ENCODE measurements at places on chromosomes 11 and 22.

DNA sequence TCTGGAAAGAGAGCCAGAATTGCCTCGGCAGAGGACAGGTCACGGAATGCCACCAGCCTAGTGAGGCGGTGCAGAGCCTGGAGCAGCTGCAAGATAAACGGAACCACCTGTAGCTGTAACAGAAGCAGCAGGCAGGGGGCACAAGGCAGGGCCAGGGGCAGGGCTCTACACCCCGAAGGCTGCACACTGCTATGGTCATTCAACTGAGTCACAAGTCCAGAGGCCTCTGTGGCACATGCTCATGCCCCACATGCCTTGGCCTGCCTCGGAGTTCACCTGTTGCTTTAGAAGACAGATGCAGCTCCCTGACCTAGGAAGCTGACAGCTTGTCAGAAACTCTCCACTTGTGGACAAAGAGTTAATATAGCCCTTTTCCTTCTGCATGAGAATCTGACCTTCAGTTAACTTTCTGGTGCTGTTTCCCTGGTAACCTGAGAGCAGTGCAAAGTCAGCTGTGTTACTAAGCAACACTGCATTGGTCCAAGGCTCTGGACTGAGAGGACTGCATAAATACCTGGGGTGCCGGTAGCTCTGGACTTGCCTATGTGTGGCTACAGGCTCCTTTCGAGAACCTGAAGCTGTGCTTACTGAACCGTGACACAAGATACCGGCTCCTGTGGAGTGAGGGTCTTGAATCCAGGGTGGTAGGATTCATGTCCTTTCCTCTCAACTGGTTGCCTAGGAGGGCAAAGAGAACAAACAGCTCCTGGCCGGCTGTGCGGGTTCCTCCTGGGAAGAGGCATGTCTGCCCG lies 10.5 kb downstream of the COMMD9 start:
- DNase-seq: peak; percentile 42

- no peak for DNase-seq
Observed at GRCh38 chr11:18722293-18722637, 3.7 kb downstream of the IGSF22 start.

GRCh38 chr11:126039485-126040271 lies 23.0 kb downstream of the CDON start:
- DNase-seq: no peak

- DNase-seq: no peak
Observed at GRCh38 chr11:76237914-76238313, 31.6 kb upstream of the WNT11 start.

- DNase-seq: peak; percentile 14
Observed at GRCh38 chr11:103234974-103235373, 125.7 kb downstream of the DYNC2H1 start.

DNA sequence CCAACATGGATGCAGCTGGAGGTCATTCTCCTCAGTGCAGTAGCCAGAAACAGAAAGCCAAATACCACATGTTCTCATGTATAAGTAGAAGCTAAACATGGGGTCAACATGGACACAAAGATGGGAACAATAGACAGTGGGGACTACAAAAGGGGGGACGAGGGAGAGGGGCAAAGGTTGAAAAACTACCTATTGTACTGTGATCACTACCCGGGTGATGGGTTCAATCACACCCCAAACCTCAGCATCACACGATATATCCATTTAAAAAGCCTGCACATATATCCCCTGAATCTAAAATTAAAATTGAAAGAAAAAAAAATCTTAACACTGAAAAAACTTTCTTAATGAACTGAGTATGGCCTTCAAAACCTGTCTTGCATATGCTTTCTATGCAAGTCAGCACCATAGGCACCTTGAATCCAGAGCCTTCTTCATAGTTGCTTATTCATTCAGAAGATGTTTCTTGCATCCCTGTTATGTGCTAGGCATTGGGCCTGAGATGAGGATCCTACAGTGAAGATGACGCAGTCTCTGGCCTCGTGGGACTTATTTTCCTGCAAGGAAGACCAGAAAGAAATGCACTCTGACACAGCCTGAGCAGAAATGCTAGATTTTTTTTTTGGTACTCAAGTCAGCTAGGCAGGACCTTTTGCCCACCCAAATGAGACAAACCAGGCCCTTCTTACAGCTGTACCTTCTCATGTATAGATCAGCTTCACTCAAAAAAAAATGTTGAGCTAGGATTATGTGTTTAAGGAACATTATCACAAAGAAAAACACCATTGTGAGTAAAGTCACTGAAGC lies 21.0 kb downstream of the NNMT start:
- peak; percentile 68 for DNase-seq

DNA sequence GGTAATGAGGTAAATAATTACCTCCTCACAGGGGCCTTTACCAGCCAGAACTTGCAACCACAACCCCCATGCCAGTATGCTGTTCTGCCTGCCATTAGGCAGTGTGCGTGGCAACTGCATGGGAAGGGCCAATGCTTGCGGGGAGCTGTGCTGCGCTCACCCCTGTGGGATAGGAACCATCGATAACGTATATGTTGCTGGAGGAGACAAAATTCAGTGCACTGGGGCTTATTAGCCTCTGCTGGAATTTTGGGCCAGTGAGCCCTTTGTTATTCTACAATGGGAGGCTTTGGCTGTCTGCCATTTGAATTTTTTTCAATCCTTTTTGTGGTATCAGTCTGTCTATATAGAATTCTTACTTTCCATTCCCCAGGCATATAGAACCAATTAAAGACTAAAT lies 47.3 kb downstream of the PPP2R1B start:
- DNase-seq: no peak

DNA sequence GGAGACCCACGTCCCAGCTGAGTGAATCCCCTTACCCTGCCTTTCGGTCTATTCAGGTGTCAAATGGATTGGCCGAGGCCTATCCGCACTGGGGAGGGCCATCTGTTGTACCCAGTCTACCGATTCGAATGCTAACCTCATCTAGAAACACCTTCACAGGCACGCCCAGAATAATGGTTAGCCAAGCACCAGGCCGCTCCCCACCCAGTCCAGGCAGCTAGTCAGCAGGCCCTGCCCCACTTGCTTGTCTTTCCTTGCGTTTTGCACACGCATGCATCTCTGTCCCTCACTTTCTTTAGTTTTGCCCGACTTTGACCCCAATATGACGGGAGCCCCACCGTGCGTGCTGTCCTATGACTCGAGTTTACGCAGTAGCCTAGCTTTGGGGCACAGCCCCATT lies 31.7 kb downstream of the PARVB start:
- DNase-seq: no peak

Data from astrocyte of the spinal cord (primary cell).